ENCODE measurements at places on chromosomes 3 and 15.
A peak's percentile ranks its signal among the peaks of the same experiment; 100 is the strongest.

DNA sequence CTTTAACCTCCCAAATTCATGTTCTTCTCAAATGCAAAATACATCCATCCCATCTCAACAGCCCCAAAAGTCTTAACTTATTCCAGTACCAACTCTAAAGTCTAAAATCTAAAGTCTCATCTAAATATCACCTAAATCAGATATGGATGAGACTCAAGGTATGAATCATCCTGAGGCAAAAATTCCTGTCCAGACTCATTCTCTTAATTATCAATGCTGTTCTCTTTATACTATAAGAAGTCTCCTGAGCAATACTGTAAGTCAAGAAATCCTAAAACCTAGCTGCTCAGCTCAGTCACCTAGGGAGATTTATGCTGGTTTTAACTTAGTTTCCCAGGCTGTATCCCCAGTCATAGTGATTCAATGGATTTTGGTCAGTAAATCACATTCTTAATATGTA lies 11.1 kb downstream of the RAD18 start:
- DNase-seq, result no peak

DNA sequence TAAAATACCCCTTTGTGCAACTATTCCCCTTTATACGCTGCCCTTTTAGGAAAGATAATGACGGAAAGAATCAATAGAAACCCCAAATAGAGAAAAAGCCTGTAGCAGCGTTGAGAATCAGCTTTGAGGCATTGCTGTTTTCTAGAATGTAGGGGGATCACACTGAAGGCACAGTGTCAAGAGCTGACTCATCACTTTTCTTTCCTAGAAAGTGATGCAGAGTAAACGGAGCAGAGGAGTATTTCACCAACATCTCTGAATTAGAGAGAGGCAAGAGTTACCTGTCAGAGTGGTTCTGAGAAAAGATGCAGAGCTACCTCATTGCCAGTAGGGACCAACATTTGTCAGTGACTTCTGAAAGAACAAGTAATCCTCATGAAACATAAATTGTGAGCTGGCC lies 269.8 kb upstream of the TMC3 start:
- peak; percentile 23 for DNase-seq

DNA sequence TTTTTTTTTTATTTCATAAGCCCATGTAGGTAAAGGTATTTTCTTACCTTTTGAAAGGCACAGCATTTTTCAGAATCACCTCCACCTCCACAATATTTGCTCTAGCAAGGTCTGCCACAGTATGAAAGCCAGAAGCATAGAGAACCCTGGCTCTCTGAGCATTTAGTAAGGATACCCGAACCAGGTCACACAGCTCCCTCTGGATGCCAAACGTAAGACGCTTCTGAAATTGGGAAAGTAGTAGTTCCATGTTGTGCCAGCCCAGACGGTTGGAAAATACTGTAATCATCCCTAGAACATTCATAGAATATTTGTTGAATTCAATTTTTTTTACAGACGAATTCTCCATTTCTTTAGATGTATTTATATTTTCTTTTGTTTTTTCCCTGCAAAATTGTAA lies 52.4 kb downstream of the POLQ start:
- no peak for DNase-seq

GRCh38 chr15:50740955-50741354 lies 24.6 kb downstream of the SPPL2A start:
- no peak for DNase-seq

DNA sequence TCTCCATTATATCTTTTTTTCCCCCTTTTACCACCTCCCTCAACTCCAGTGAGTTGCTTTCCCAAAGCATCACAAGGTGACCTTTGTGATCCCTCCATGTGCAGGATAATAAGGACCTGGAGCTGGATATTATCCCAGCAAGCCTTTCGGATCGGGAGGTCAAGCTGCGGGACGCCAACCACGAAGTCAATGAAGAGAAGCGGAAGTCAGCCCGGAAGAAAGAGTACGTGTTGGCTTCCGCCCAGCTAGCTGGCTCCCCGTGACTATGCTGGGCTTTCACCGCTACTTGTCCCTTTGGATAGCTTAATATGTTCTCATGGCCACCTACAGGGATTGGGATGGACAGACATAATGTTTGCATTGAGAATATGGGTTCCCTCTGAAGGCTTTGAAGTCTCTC lies 273.7 kb upstream of the UMPS start:
- DNase-seq, result no peak

GRCh38 chr3:66092175-66092995 lies 53.7 kb upstream of the MAGI1 start:
- peak; percentile 73 for DNase-seq
